ENCODE measurements at places on chromosomes 4 and X.
A peak's percentile ranks its signal among the peaks of the same experiment; 100 is the strongest.

DNA sequence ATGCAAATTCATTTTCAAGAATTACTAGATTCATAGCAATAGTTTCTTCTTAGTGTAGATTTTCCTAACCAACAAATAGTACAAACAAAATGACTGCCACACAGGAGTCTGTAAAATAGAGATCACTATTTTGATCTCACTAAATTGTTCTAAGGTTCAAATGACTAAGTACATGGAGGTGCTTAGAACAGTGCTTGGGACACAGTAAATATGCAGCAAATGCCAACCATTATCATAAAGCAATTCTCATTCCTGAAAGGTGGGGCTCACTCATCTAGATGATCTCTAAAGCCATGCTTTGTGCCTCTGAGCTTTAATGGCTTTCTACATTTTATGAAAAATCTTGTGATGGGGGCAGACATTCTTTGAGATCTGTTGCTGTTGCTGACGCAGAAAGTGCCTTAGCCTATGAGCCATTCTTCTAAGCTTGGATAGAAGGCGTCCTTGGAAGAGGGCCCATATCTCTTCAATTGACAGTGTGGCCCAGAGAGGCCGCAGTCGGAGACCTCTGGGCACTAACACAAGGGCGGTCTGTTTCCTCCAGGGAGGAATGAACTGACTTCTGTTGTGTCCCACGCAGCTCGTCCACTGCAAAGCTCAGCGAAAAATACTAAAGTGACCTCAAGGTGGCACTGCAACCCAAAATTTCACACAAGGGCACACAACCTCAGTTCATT, 23.5 kb downstream of the TLR10 start:
- peak; percentile 70 for DNase-seq

DNA sequence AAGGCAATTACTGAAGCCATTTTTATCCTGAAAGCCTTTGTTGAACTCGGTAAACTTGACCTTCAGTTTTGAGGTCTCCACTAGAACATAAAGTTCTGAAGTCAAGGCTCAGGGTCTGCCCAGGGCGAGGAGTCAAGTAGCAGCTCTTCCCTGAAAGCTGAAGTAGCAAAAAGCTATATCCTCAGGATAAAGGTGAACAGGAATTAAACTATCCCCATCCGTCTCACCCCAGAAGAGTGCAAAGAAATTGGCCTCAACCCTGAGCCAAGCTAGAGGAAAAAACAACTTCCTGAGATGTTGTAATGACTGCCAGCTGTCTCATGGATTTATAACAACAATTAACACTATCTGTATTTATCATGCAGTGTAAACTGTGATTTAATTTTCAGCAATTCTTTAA, 590.8 kb downstream of the SPRY1 start:
- DNase-seq = no peak

GRCh38 chrX:67545036-67545821, 1.4 kb downstream of the AR start:
- no peak for DNase-seq

DNA sequence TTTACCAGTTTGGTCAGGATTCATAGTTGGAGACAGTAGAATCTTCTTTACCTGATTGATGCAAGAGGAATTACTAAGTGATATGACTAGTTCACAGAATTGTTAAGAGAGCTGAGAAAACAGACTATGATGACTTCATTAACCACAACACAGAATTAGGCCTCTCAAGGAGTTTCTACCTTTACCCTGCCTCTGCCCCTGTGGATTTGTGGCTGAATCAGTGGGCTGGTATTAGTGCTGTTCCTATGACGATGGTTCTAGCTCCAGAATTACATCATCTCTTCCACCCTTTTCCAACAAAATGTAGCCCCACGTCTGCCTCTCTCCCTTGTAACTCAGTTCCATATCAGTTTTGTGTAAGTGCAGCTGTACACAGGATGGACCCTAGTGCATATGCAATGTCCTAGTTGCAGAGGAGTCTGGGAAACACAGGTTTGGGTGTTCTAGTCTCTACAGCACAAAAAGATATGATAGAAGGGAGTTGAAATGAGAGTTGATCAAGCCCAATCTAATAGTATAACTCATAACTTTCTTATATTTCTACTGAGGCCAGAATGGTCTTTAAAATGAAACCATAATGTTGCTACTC, 99.3 kb downstream of the ANXA5 start:
- DNase-seq = peak; percentile 53

- DNase-seq = no peak
Observed at GRCh38 chr4:148124512-148124911, 317.7 kb downstream of the NR3C2 start.

DNA sequence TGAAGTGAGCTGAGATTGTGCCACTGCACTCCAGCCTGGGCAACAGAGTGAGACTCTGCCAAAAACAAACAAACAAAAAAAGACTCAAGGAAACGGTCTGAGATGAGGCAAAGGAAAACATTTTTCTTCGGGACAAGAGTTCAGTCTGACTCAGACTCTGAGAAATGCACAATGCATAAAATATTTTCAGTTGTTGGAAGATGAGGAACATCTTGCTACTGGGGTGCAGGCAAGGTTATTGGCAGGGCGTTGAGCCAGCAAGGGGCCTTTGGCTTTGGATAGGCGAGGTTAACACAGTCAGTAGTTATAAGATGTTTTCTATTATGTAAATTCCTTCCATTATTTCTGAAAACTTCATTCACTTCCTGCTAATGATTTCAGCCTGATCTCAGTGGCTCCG, 96.1 kb upstream of the VCX start:
- DNase-seq = no peak

GRCh38 chrX:72349190-72349589, 43.5 kb upstream of the CITED1 start:
- DNase-seq = peak; percentile 87

DNA sequence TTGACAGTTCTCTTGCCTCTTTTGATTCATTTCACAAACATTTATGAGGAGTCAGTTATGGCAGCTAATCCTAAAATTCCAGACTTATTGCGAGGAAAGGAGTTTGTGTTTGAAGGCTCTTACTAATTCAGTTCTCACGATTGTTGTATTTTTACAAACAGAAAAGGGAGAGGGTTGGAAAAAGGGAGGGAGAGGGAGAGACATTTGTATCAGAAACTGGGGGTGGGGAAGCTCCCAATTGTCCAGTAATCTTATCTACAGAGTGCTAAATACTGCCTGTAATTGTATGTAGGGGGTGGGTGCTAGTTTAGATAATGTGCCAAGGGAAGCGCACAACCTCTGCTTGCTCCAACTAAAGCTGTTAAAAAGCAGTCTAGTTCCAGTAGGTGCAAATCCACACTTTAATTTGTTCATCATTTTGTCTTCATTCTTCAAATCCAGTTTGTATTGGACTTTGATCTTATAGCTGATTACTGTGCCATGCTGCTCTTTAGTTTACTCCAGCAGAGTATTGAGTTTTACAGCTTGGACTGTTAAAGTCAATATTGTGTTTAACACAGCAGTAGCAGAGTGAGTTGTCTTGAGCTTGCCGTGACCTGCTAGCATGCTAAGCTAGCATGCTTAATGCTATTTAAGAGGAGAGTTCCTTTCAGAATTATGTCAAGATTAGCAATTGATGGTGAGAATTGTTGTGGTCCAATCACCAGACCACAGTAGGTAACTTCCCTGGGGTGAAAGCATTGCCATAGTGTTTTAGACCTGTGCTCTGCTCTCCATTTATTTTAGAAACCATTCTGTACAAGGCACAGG, 13.9 kb downstream of the FNIP2 start:
- DNase-seq = no peak

DNA sequence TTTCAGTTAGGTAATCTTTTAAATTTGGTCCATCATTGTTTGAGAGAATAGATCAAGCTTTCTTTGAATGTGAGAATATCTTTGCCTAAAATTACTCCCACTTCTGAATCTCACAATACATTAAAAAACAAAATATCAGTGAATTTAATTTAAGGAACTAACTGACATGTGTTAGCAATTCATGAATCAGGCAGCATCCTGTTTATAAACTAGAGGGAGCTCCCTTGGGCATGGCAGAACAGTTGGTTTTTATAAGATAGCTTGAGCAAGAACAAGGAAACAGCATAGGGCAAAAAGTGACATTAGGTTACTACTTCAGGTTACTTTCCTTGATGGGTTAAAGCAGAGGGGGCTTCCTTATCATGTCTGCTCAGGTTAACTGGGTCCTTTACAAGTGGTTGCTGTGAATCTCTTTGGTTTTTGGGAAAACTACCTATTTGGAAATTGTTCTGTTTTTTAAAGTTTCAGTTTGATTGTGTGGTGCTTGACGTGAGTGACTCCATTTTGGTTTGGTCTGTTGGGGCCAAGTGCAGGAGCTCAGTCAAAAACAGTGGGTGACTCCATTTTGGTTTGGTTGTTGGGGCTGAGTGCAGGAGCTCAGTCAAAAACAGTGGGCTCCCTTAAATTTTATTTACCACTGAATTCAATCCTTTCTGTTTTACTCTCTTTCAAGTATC, 68.0 kb downstream of the PPEF2 start:
- no peak for DNase-seq

GRCh38 chrX:155841232-155841631, 39.9 kb upstream of the VAMP7 start:
- no peak for DNase-seq

GRCh38 chr4:40232610-40233009, 35.8 kb downstream of the RHOH start:
- no peak for DNase-seq

DNA sequence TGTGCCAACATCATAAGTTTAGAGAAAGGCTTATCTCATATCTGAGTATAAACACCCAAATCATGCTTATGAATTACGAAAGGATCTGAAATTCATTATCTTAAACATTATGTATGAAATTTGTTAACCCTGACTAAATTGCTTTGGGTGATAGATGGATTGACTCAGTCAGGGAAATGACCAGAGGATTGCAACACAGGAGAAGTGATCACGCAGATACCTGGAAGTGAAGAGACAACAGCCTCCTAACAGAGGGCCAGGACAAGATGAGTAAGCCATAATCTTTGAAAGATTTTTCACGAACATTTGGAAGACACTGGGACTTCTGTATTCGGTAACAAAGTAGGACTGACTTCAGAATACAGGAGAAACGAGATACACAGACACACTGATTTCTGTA, 363.4 kb downstream of the DMD start:
- no peak for DNase-seq

- DNase-seq = no peak
Observed at GRCh38 chrX:110136136-110136535, 133.2 kb downstream of the TMEM164 start.

DNA sequence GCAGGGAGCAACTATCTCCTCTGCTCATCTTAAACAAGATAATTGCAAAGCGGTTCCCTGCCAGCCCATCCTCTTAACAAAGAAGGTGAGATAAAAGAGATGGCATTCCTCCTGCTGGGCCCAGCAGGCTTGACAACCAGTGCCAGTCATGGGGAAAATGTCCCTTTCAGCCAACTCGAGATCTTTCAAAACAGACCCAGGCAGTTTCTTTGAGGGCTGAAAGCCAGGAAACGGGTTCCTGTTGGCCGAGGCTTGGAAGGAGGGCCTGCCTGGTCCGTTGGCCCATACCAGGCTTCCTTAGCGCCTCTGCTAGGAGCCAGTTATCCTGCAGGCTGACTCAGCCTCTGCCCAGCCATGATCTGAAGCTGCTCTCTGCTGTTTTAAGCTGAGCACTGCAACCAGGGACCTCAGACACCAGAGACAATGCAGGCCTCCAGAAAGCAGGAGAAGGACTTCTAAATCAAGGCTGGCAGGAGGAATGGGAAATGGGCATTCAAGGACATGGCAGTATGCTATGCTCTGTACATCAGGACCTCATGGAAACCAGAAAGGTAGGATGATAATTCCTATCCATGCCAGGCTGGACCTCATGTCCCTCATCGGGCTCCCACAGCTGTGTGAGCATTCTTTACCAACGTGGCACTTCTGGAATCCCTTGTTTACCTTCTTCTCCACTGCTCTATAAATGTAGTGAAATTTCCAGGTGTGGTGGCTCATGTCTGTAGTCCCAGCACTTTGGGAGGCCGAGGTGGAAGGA, 42.4 kb upstream of the SLC2A9 start:
- DNase-seq = no peak

DNA sequence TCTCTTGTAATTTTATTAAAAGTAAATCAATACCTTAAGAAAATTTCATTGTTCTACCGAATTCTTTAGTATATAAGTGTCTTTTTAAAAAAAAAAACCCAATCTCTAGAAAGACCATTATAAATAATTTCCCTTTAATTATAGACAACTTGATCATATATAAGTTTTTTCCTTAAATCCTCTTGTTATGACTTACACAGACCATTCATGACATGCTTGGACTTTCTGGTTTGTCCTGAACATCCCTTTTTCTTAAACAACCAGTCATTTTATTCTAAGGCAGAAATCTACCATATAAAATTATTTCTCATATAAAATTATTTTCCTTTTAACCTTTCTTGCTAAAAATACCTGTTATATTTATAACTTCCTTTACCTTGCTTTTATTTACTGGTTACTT, 15.4 kb upstream of the FHDC1 start:
- no peak for DNase-seq

GRCh38 chr4:135269125-135269890, 1067.7 kb upstream of the PABPC4L start:
- no peak for DNase-seq

- DNase-seq = no peak
Observed at GRCh38 chr4:124710015-124710741, 2.4 kb downstream of the ANKRD50 start.

DNA sequence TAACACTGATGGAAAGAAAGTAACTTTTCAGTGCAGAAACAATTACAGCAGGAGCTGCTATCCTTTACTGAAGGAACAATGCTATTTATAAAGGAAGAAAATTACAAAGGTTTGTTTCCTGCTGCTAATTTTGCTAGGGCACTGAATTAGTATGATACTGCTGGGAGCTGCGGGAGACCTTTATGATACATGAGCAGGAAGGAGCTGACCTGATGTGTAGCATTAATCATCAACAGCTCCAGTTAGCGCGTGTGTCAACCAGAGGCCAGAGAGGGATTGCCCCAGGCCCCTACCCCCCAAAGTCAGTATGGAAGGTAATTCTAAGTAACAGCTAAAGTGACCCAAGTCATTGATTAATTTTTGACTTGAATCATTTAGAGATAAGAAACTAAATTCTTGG, 728.9 kb downstream of the PCDH18 start:
- no peak for DNase-seq

- no peak for DNase-seq
Observed at GRCh38 chr4:149466446-149466845, 349.2 kb downstream of the IQCM start.

DNA sequence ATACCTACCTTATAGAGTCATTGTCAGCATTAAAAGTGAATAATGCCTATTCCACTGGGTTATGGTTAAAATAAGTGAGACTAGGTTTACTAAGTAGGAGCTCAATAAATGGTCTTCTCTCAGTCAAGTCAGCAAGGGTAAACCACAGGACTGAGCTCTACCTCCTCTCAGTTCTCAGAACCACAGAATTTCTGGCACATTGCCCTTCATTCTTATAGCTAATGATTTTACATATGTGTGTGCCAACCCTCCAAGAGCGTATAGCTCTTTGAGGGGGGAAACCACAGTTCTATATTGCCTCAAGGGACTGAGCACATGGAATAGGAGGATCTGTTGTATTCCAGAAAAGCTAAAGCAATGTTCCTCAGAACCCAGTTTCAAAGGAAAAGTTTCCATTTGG, 124.8 kb downstream of the ATG4A start:
- DNase-seq = no peak

GRCh38 chrX:12060489-12061260, 77.6 kb upstream of the FRMPD4 start:
- no peak for DNase-seq

Measured in activated CD4-positive, alpha-beta T cell treated with anti-CD3 and anti-CD28 coated beads, Interleukin-10, Interleukin-2, amounts not matched to agents 100 ng/mL and 50 ng/mL, durations not matched to agents 16 hours and 8 hours (primary cell).